ENCODE measurements at places on chromosomes 3 and 15. TPM values are rescaled to one million over a fixed set of nuclear protein-coding genes. Genes with fewer than 3 reads are reported as not detected.

Gene STOML1
- 11.8 TPM for total RNA-seq

Gene LINGO1
- 10.5 TPM for total RNA-seq

Gene RAB7A
- total RNA-seq = 168 TPM

Gene SYNPR
- not detected for total RNA-seq

Gene FGD5
- not detected for total RNA-seq

Gene ANKUB1
- total RNA-seq = not detected

Gene PDCD7
- 27.0 TPM for total RNA-seq

Gene DLEC1
- total RNA-seq = 0.05 TPM

Gene MUC4
- 0.02 TPM for total RNA-seq

Gene ANXA2
- 5,220 TPM for total RNA-seq

Gene CD86
- not detected for total RNA-seq

Gene GOLGA8Q
- not detected for total RNA-seq

Gene TM4SF4
- total RNA-seq = 42.5 TPM

Gene IGSF11
- 4.8 TPM for total RNA-seq

Gene IMPG2
- 0.01 TPM for total RNA-seq

Gene GAP43
- 0.15 TPM for total RNA-seq

Gene PLS1
- total RNA-seq = 11.1 TPM

Gene ZFYVE19
- 14.8 TPM for total RNA-seq

Gene SEMA4B
- 53.5 TPM for total RNA-seq

Gene CCR4
- total RNA-seq = 0.06 TPM

Gene CCDC54
- total RNA-seq = not detected
